ENCODE measurements at places on chromosomes 2 and 18.

DNA sequence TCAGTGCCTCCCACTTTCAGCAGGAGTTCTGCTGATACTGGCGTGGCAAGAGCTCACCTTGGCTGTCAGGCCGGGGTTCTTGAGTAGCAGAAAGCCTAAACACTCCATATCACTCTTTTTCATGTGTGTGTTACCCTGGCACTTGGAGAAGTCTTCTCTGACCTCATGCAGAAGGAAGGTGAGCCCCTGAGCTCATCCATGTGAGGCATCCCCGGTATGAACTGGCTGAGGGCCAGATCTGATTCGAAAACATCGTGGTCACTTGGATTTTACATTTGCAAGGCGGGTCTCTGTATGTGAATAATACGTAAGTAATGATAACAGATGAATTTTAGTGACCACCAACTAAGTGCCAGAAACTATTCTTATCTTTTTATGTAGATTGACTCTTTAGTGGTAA lies 93.6 kb downstream of the RAPGEF4 start:
- no peak for DNase-seq

DNA sequence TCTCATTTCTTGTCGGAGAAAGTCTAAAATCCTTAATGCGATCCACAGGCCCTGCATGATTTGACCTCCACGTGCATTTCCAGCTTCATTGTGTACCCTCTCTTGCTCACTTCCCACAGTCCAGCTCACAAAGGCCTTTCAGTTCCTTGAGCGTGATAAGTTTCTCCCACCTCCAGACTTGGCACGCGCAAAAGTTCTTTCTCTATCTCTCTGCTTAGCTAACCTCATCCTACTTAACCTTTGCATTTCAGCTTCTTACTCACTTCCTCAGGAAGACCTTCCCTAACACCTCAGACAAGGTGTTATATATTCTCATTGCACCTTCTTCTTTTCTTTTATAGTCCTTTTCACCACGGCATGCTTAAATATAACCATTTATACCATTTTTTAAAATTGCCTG lies 124.8 kb upstream of the XPO1 start:
- DNase-seq, result no peak

DNA sequence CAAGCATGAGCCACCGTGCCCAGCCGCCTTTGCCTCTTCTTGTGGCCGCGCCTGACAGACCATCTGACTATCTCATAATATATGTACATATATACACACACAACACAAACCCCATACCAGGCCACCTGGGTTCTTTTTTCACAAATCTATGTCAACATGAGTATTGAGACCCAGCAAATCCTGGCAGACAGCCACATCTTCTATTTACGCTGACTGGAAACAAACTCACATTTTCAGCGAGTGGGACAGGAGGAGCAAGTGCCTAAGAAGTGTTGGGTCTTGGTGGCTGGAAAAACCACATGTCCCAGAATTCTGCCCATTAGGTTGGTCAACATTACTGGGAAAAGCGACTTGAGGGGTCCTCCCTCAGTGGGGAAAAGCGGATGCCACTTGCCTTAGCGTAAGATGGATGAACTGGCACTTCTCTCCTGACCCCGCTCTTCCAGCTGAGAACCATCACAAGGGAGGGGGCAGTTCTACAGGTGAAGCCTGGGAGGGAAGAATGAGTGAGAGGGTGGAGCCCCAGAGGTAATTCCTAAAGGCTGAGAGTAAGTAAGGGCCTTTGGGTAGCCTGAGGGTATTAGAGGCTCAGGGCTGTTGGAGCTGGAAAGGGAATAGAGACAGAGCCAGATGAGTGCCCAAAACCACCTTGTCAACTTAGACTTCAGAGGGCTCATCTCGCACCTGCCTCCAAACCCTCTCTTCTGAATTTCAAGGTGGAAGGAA lies 1.9 kb downstream of the SCYGR3 start:
- DNase-seq, result no peak

- no peak for DNase-seq
Observed at GRCh38 chr2:199303728-199304177, 154.0 kb downstream of the SATB2 start.

DNA sequence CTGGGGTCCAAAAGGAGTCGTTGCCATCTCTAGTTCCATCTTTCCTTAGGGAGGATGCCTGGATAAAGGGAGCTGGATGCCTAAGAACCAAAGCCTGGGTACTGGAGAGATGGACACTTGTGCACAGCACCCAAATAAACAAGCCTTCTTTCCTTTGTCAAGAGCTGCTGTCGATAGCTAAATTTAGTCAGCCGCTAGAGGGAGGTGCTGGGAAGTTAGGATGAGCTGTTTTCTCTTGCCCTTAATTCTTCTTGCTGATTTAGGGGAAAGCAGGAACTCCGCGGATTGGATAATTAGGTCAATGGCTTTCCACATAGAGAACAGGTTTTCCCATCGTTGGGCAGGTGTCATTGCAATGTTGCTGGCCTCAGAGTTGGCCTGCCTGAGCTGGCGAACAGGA lies 30.9 kb upstream of the SERPINB12 start:
- no peak for DNase-seq

GRCh38 chr2:45786836-45787357 lies 135.4 kb downstream of the PRKCE start:
- no peak for DNase-seq

GRCh38 chr2:178589335-178589734 lies 109.1 kb downstream of the PLEKHA3 start:
- no peak for DNase-seq

- no peak for DNase-seq
Observed at GRCh38 chr18:78207942-78208341, 771.7 kb upstream of the SALL3 start.

- no peak for DNase-seq
Observed at GRCh38 chr2:64915510-64915900, 73.7 kb upstream of the SLC1A4 start.

DNA sequence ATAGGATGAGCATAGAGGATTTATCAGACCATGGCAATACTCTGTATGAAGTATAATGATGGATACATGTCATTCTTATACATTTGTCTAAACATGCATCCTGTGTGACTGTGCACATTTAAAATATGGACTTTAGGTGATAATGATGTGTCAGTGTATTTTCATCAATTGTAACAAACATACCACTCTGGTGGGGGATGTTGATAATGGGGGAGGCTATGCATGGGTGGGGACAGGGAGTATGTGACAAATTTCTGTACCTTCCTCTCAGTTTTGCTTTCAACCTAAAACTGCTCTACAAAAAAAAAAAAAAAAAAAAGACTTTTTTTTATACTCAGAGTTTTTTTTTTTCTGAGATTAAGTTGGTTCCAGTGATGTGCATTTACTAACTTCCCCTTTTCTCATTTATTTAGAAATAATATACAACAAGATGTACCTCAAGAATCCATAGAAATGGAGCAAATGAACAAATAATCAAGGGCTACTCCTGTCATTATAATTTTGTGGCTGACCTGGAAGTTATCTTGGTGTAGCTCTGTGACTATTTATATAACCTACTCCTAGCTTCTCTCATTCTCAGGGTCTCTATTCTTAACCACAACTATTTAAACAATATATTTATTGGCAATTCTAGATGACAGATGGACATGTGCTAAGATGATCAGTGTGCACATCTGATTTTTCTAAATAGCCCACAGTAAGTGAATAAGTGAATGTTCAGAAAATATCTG lies 108.9 kb upstream of the ITGA4 start:
- no peak for DNase-seq

DNA sequence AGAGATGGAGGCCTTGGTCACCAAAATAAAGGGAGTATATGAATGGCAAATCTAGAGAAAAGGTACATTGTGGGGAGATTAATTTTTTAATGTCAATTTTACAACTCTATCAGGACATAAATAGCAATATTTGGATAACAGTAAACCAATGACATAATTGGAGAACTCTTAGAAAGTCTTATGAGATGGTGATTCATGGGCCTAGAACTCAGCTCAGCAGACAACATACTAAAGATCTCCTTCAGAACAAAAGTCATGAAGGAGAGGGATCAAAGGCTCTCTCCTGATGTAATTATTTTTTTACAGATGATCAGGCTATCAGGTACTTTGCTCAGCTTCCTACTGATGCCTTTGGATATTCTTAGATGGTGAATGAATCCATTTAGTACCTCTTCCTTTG lies 90.0 kb downstream of the CRACDL start:
- no peak for DNase-seq

- no peak for DNase-seq
Observed at GRCh38 chr2:233075966-233076339, 15.8 kb downstream of the INPP5D start.

DNA sequence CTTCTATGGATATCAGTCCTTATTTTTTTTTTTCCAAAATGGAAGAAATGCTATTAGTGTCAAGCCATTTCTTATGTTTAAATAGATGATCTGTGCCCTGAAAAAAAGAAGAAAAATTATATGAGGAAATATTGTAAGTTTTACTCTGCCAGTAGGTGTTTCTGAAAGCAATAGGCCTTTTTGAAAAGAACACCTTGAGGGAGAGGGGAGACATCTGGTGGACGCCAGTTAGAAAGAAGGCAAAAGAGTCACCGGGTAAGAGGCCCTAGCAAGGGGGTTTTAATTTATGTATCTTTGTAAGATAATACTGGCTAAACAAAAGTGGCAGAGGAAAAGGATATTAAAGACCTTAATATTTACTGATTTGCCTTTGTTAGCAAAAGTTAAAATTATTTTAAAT lies 56.1 kb downstream of the DYNAP start:
- DNase-seq, result no peak

DNA sequence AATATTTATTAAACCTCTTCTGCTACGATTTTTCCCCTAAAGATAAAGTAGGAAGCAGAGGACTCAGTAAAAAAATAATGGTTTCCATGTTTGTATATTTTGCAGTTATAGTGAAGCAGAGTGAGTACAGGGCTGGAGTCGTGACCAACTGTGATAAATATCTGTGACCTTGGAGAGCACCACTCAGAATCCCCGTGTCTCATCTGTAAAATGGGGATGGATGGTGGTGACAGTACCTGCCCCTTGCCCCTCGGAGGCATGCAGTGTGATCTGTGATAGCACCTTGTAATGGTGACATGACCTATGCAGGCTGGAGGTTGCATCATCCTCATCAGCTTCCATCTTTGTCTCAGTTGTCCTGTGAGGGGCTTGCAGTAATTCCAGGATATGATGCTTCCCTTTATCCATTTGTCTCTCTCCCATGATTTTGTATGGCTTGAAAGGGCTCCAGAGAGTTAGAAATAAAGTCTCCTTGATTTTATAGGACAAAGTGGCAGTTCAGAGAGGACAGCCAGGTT lies 5.5 kb downstream of the TTL start:
- DNase-seq, result no peak

GRCh38 chr2:79552653-79553052 lies 39.8 kb downstream of the CTNNA2 start:
- DNase-seq, result no peak

DNA sequence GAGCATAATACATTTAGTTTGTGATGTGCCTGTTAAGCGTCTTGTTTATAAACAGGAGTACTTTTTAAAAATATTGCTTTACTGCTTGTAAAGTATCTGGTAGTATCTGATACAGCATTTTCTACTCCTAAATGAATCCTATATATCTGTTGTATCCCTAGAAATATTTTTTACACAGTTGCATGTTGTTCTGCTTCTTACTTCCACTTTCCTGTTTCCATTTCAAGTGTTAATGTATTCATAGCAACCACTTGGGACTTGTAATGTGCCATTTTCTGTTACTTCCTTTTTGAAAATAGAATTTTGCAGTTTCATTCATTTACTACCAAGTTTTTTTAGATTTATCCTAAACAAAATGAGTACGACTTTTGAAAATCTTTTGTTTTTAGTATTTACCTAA lies 24.9 kb downstream of the CCNT2 start:
- no peak for DNase-seq

- DNase-seq, result no peak
Observed at GRCh38 chr18:69674966-69675365, 272.7 kb downstream of the CD226 start.

GRCh38 chr18:10252494-10252893 lies 201.9 kb upstream of the APCDD1 start:
- no peak for DNase-seq

- DNase-seq, result no peak
Observed at GRCh38 chr2:200189964-200190363, 116.5 kb upstream of the SPATS2L start.

DNA sequence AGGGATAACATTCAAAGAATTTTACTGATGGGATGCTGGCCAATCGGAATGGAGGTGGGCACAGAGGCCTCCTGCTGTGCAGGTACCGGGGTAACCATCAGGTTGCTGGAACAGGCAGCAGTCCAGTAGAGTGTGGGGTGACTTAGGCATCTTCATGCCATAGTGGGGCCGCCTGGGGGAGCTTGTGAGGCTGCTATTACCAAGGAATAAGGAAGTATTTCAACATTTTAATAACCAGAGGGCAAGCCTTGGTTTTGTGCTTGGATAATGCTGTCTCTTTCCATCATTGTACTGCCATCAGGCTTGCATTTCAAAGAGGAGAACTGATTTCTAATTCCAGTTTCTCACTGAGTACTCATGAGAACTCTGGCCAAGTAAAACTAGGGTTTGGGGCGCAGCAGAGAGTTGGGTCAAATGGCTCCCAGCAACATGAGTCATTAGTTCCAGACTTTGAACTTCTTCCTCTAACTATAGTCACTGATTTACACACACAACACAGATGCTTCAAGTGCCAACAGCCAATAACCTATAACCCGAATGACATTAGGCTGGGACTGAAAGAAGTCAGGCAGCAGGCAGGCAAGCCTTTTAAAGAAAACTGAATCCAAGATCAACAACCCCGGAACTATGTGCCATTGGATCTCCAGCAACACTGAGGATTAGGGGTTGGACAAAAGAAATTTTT lies 56.1 kb upstream of the FHL2 start:
- DNase-seq, result no peak

DNA sequence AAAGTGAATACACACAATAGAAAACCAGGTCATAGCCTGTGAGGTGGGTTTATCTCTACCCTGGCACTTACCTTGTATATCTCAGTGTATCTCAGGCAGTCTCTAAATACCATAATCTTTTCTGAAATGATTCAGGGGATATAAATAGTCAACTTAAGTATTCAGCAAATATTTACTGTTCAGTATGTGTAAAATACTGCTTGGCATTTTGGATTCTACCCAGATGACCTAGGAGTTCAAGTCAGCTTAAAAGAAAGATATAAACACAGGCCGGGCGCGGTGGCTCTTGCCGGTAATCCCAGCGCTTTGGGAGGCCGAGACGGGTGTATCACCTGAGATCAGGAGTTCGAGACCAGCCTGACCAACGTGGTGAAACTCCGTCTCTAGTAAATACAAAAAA lies 23.8 kb downstream of the GRHL1 start:
- no peak for DNase-seq

GRCh38 chr2:172484706-172485105 lies 57.3 kb downstream of the ITGA6 start:
- DNase-seq, result no peak
